ENCODE measurements at places on chromosomes 16 and 17. TPM values are rescaled to one million over a fixed set of nuclear protein-coding genes. Genes with fewer than 3 reads are reported as not detected.

PRSS53 gene
- total RNA-seq: 1.7 TPM

RPTOR gene
- 45.1 TPM for total RNA-seq

KRTAP4-3 gene
- not detected for total RNA-seq

GP1BA gene
- total RNA-seq: not detected

GRCh38 chr17:61481421-61481820 lies 29.2 kb downstream of the TBX4 start:
- DNase-seq: peak; percentile 57

DNA sequence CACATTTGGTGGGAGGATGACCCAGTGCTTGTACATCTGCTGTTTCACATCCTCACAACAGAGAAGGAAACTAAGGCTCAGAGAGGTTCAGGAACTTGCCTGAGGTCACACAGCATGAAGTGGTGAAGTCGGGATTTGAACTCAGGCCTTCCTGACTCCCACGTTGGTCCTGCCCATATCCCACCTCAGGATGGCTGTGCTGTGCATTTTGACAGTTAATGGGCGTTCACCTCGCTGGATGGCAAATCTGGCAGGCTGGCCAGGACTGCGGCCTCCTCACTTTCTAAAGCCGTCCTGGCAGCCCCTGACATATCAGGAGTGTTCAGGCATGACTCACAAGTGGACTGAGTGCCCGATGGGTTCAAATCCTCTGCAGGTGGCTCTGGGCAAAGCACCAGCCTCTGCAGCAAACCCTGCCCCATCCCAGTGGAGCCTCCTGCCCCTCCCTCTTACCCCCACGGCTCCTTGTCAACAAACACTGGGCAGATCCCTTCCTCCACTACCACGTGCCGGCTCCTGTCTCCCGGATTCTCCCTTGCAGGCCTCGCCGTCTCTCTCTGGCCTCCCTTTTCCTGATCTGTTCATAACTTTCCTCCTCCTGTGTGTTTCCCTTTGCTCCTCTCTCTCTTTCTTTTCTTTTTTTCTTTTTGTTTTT lies 29.2 kb downstream of the SOCS3 start:
- DNase-seq: no peak

DNA sequence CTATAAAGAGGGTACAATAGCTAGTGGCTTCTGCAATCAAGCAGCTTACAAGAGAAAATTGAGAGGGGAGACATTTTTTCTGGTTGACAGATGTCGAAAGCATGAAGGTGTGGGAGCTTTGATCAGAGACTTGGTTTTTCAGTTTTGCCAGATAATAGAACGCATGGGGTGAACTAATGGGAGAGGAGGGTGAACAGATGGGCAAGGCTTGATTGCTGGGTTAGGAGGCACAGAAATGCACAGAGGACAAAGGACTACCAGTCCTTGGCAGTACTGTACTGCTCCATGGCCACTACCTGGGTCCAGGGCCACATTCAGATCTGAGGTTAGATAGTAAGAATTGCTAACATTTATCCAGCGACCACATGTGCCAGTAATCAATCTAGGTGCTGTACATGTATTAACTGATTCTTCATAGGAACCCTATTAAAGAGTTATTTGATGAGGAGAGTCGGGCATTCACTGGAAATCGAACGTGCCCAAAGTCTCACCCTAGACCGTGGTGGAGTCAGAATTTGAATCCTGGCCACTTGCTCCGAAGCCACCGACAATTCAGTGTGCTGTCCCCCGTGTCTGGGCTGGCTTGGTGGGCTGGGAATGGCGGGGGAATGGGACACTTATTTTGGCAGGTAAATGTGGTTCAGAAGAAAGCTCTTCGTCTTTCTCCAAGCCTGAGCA lies 873 bp upstream of the KSR1 start:
- no peak for DNase-seq

- no peak for DNase-seq
Observed at GRCh38 chr17:43976963-43977837, 23.5 kb upstream of the PYY start.

GRCh38 chr16:67396159-67397035 lies 3.1 kb upstream of the TPPP3 start:
- peak; percentile 94 for DNase-seq

GRCh38 chr17:75832164-75832651 lies 12.0 kb downstream of the UNC13D start:
- DNase-seq: peak; percentile 70

DNA sequence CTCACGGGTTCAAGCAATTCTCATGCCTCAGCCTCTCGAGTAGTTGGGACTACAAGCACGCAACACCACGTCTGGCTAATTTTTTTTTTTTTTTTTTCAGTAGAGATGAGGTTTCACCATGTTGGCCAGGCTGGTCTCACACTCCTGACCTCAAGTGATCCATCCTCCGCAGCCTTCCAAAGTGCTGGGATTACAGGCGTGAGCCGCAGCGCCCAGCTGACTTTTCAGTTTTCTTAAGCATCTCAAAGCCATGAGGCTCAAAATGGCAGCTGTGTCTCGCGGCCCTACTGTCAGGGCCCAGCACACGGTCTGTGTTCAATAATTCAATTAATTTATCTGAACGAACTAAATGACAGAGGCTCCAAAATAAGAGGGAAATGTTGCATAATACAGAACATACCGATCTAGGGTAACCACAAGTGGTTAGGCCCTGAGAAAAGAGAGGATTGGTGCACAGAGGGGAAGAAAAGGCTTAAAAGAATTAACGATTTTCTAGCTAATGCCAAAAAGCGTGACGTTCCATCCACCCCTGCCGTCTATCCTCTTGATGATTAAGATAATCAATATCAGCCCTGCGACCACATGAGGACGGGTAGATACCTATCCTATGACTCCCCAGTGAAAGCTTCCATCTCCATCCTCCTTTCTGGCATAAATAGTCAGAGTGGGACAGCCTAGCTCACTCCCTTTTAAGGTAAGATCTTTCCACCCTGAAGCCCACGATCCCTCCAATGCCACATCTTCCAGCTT lies 136.9 kb downstream of the SLC39A11 start:
- DNase-seq: no peak

DNA sequence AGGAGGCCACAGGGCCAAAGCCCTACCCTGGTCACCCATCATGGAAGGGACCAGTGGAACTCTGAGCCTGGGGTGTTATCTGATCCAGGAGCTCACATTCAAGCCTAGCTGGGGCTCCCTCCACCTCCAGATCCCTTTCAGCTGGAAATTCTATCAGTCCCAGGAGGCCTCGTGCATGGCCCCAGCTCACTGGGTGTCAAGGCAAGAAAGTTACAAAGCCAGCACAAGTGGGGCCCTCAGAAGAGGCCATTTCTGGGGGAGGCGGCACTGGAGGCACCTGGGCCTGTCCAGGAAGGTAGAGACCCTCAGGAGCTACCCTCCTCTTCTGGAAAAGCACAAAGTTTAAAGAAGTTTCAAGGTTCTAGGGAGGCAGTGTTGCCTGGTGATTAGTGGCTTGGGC lies 4.8 kb downstream of the CA7 start:
- peak; percentile 27 for DNase-seq

DNA sequence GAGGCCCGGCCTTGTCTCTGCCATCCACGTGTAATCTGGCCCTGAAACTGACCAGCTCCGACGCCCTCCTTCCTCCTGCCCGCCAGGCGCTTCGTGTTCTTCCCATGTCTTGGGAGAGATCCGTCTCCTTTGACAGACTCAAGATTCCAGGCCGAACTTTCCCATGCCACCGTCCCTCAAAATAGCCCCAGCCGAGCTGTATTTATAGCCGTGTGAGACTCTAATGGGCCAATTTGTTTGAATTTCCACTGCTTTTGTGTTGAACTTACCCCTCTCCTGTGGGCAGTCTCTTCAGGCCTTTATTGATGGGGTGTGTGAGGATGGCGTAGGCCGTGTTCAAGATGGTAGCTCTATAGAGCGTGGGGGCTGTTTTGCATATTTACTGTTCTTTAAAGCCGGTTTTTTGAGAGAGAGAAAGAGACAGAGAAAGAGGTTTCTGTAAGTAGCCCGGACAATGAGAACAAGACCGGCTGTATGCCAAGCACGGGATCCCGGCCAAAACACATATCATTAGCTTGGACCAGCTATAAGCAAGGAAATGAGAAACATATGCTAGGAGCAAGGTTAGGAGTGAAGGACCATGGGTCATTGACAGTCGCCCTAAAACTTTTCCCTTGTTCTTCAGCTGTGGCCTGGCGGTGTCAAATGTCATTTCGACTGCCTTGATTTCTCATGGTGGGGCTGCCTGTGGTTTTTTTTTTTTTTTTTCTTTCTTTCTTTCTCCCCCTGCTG lies 124.5 kb upstream of the ZFHX3 start:
- peak; percentile 75 for DNase-seq

- no peak for DNase-seq
Observed at GRCh38 chr17:76791053-76791980, 53.4 kb downstream of the MFSD11 start.

DNA sequence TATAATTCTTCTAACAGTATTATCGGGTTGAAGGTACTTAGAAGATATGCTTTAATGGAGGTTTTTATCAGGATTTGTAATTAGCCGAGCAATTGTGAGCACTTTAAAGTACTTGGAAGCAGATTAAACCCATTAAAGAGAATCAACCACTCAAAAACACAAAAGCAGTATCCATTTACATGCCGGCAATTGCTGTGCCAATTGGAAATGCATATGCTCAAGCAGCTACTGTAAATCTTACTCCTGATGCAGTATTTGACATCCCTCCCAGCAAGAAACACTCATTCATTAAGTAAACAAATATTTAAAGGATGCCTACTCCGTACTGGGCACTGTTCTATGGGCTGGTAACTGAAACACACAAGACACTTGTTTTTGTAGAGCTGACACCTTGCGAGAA lies 11.4 kb upstream of the CCL1 start:
- peak; percentile 29 for DNase-seq

GRCh38 chr17:70820276-70820675 lies 650.9 kb downstream of the KCNJ2 start:
- no peak for DNase-seq

DNA sequence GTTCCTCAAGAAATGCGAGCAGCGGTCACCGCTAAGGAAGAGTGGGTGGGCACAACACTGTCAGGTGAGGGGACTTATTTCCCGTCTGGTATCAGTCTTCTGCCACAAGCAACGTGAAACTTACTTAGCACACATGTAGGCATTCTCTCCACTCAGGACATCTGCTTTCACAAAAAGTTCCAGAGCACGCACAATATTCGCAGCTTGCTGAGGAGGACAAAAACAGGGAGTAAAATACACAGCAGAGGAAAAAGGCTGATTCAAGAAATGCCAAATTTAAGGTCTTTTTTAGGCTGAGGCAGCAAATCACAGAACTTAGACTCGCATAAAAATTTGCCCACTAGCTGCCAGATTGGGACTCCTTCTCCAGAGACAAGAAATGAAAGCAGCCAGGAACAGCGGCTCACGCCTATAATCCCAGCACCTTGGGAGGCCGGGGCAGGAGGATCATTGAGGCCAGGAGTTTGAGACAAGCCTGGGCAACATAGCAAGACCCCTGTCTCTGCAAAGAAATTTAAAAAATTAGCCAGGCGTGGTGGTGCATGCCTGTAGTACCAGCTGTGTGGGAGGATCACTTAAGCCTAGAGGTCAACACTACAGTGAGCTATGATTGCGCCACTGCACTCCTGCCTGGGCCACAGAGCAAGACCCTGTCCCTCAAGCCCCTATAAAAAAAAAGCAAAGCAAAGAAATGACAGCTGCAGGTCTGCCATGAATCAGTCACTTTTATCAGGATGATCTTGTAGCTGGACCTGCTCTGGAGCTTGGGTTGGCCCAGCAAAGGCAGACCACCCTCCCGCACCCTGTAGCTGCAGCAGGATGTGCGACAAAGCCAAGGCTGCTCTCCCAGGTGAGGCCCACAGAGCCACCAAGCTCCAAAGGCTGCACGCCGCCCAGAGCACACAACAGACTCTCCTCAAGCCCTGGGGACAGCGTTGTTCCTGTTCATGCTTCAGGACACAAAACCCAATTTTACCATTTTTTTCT lies 20.5 kb downstream of the USP36 start:
- no peak for DNase-seq

DNA sequence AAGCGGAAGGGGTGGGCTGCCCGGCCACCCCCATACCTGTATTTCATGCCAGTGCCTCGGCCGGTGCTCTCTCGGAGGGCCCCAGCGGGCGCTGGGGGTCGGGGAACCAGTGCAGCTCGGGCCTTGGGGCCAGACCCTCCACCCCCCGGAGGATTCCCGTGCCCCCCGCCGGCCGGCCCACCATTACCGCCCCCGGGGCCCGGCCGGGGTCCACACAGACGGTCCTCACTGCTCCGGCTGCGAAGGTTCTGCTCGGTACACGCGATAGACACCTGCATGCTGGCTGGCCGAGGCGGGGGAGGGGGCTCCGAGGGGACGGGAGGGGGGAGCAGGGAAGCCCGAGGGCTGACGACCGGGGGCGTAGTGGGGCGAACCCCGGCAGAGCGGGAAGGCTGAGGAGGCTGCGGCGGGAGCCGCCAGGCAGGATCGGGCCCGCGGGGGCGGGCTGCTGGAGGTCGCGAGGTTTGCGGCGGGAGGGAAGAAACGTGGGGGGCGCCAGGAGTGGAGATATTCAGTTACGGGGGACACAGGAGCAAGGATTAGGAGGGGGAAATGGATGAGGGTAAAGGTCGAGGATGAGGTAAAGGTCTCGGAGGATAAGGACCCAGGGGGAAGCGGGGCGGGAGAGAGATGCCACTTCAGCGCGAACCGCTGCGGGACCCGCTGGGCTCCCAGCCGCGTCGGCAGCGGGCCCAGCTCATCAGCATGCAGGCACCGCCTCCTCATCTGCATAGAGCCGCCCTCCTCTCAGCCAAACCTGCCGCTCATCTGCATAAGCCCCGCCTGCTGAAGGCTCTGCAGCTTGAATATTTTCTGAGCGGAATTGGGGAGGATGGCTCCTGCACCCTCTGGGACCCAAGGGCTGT lies at the start of gene KCNAB3:
KCNAB3 (minus strand) TSS at position 699 of the 866 bp plus-strand sequence; CDS start at position 278, 421 bp downstream.
- DNase-seq: peak; percentile 97

GRCh38 chr16:11257131-11257938 lies 1.3 kb upstream of the SOCS1 start:
- peak; percentile 93 for DNase-seq

DNA sequence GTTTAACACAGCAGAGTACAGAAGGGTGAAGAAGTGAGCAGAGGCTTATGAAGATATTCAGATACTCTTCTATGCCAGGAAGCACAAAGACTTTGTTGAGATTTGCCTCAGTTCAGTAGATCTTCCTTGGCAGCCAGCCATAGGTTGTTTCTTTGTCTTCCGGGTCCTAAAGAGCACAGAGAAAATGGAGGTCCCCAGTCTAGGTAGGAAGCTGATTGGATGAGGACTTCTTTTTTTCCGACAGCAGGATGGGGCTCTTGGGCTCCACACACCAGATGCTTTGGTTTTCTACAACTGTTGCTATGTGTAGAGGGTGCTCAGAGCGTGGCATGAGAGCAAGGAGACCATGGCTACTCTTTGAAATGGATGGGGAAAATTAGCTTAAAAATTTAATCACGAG lies 8.3 kb upstream of the CDC6 start:
- no peak for DNase-seq
